Vagina (tissue), 2 donors: ENCODE measurements at places on chromosomes 6 and 20. TPM values are rescaled to one million over a fixed set of nuclear protein-coding genes. Genes with fewer than 3 reads are reported as not detected.
A peak's percentile ranks its signal among the peaks of the same experiment; 100 is the strongest.

DNA sequence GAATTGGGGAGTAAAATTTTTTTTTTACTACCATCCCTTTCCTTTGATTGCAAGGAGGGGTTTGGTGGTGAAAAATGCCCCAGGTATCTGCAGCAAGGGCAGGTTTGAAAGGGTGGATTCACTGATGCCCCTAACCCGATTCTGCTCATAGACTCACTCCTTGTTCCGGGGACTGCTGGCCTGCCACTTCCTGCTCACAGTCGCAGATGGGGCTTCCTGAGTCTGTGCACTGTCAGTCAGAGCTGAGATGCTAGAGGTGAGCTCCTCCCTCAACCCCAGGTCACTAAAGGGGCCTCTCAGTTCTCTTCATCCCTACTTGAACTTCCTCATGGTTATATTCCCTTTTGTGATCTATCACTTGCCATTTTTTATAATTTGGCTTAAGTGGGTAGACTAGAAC lies 357.9 kb downstream of the FARS2 start:
- DNase-seq, result no peak
- H3K36me3 ChIP-seq, result no peaks in the 10 kb centered on the region
- no peaks in the 10 kb centered on the region for H3K4me1 ChIP-seq
- no peak overlapping the region for H3K4me3 ChIP-seq

- H3K4me3 ChIP-seq, result peak overlapping the region; percentile 64
- H3K4me1 ChIP-seq, result peaks cover 24% of the 10 kb centered on the region
- H3K36me3 ChIP-seq, result no peaks in the 10 kb centered on the region
- no peak overlapping the region for H3K27ac ChIP-seq
- no peak for DNase-seq
Observed at GRCh38 chr20:3238616-3239025, 369 bp downstream of the SLC4A11 start.

- no peak for DNase-seq
- H3K4me1 ChIP-seq, result no peaks in the 10 kb centered on the region
- H3K27ac ChIP-seq, result no peak overlapping the region
- no peaks in the 10 kb centered on the region for H3K36me3 ChIP-seq
- H3K27me3 ChIP-seq, result no peaks in the 10 kb centered on the region
Observed at GRCh38 chr6:97214671-97215070, 68.3 kb downstream of the MMS22L start.

- H3K36me3 ChIP-seq, result peaks cover 13% of the 10 kb centered on the region
- H3K27me3 ChIP-seq, result no peaks in the 10 kb centered on the region
- H3K4me3 ChIP-seq, result no peak overlapping the region
- DNase-seq, result no peak
- H3K4me1 ChIP-seq, result peaks cover 86% of the 10 kb centered on the region
Observed at GRCh38 chr20:50142812-50143211, 10.7 kb downstream of the PEDS1 start.

- H3K27me3 ChIP-seq, result no peaks in the 10 kb centered on the region
- no peak overlapping the region for H3K27ac ChIP-seq
- no peak for DNase-seq
Observed at GRCh38 chr6:169274781-169275180, 21.1 kb upstream of the THBS2 start.

DNA sequence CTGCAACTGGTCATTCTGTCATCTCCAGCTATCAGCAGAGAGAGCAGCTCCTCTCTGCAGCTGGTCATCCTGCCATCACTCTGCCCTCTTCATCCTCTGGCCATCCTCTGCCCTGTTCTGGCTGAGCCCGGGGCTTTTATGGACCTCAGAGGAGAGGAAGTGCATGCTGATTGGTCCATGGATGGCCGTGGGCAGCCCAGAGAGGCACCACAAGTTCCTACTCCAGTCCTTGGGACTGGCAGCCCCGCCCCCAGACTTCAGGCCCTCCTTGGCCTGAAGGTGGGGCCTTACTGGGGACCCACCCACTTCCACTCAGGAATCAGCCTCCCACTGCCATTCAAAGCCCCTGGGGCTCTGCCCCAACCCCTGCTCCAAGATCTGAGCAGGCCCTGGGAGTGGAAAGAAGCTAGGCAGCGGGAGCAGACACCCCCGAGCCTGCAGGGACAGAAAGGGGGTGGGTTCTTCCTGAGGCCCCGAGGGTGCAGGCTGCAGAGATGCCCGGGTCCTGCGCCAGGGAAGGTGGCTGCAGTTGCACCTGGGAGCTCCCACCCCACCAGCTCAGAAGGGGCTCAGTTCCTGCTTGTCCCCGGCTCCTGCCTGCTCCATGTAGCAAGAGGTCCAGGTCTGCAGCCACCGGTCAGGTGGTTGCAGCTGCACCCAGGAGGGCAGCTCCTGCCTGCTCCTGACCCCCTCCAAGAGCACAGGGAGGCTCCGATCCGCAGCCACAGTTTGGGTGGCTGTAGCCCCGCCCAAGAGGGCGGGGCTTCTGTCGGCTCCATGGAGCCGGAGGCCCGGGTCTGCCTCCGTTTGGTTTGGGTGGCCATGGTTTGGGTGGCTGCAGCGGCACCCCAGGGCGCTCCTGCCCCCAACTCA lies 34.1 kb upstream of the HMGA1 start:
- no peaks in the 10 kb centered on the region for H3K4me1 ChIP-seq
- DNase-seq, result no peak
- no peak overlapping the region for H3K27ac ChIP-seq
- no peaks in the 10 kb centered on the region for H3K27me3 ChIP-seq

DNA sequence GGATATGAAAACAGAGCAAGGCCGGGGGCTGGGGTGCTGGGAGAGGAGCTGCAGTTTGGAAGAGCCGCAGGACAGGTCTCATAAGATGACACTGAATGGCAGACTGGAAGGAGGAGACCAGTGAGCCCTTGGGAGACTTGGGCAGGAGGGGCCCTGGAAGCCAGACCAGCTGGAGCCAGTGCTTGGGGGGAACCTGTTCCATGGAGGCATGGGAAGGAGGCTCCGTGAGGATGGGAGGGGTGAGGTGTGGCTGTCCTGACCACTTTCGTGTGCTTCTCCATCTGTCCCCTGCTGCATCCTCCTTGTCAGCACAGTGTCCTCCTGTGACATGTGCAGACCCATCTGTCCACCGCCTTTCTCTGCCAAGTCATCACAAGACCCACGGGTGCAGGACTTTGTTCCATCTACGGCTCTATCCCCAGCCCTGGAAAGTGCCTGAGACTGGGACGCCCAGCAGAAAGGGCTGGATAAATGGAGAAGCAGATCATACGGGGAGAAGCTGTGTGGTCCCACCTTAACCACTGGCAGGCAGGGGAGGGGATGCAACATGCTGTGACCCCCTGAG lies 84.8 kb upstream of the MPC1 start:
- no peaks in the 10 kb centered on the region for H3K27me3 ChIP-seq
- H3K36me3 ChIP-seq, result peaks cover 10% of the 10 kb centered on the region
- no peak overlapping the region for H3K27ac ChIP-seq
- peaks cover 26% of the 10 kb centered on the region for H3K4me1 ChIP-seq

DNA sequence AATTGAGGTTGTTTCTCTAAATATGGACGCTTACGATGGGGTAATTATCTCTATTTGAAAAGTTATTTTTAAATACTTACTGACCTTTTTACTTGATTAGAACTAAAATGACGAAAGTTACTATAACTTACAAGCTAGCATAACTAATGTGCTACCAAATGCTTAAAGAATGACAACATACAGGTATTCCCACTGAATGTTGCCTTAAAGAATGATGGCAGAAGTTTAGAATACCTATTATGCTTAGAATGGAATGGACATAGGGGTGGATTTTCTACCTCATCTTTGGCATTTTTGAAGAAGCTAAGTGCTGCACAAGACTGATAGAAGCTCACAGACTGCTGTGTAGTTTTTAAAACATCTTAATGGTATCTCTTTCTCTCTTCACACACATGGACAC lies 284.8 kb downstream of the THBS2 start:
- no peak overlapping the region for H3K27ac ChIP-seq
- H3K36me3 ChIP-seq, result no peaks in the 10 kb centered on the region
- no peak for DNase-seq
- H3K4me1 ChIP-seq, result peaks cover 5% of the 10 kb centered on the region
- H3K27me3 ChIP-seq, result no peaks in the 10 kb centered on the region
- no peak overlapping the region for H3K4me3 ChIP-seq

GRCh38 chr6:102038964-102039363 lies 645.5 kb downstream of the GRIK2 start:
- H3K27me3 ChIP-seq, result no peaks in the 10 kb centered on the region
- H3K4me3 ChIP-seq, result no peak overlapping the region
- H3K4me1 ChIP-seq, result no peaks in the 10 kb centered on the region
- no peak overlapping the region for H3K27ac ChIP-seq

DNA sequence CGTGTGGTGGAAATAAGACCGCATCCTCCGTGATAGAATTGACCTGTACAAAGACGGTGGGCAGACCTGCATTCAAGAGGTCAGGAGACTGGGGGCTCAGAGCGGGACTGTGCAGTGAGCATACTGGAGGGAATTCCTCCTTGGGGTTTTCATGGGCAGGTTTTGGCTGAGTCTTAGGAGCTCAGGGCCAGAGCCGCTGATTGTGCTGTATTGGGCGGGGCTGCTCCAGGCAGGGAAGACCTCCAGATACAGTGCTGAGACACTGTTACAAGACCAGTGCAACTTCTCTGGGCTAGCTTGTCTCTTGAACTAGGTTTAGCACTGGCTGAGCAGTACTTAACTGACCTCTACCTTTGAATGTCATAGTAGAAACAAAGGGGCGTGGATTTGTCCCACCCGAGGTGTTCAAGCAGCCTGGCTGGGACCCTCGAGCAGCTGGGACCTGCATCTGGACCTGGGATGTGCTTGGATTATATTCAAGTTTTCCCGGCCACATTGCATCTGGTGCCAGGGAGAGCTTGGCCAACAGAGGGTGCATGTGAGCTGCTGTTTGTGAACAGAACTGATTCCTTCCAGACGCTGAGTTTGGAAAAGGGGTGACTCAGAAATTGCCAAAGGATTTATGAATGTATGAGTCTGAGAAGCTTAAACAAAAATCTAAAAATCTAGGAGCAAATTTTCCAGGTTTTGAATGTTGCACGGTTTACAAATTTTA lies 33.4 kb upstream of the SLC22A1 start:
- no peak overlapping the region for H3K4me3 ChIP-seq
- H3K27ac ChIP-seq, result peak overlapping the region; percentile 62
- no peaks in the 10 kb centered on the region for H3K27me3 ChIP-seq
- H3K4me1 ChIP-seq, result peaks cover 5% of the 10 kb centered on the region
- no peaks in the 10 kb centered on the region for H3K36me3 ChIP-seq

GRCh38 chr6:84581494-84582259 lies 182.7 kb downstream of the TBX18 start:
- no peak overlapping the region for H3K27ac ChIP-seq
- no peaks in the 10 kb centered on the region for H3K36me3 ChIP-seq

DNA sequence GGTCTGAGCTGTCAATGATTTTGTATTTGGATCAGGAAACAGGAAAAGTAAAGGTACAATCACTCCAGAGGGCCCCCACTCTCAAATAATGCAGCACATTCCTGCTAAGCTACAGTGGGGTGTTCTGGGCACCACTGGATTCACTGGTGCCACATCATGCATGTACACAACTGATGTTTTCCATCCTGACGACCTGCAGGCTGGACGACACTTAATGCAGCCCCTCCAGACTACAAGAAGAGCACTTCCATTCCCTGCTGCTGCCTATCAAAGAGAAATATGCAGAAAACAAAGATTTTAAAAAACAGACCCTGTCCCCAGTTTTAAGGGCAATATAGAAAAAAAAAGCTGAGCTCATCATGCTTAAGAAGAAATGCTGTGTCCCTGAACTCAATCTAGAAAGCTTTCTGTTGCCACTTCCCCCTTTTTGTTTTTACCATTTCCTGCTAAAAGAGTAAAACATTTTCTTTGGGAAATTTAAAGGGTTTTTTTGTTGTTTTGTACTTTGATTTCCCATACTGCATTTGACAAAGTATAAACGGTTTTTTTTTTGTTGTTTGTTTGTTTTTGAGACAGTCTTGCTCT lies 35.5 kb downstream of the ABHD12 start:
- H3K27me3 ChIP-seq, result no peaks in the 10 kb centered on the region
- no peak for DNase-seq
- no peak overlapping the region for H3K4me3 ChIP-seq
- no peak overlapping the region for H3K27ac ChIP-seq
- H3K4me1 ChIP-seq, result peaks cover 21% of the 10 kb centered on the region

GRCh38 chr6:41733707-41734665 lies 1.4 kb downstream of the TFEB start:
- peak overlapping the region; percentile 84 for H3K4me3 ChIP-seq
- H3K27ac ChIP-seq, result peak overlapping the region; percentile 98
- peaks cover 49% of the 10 kb centered on the region for H3K4me1 ChIP-seq
- H3K27me3 ChIP-seq, result no peaks in the 10 kb centered on the region
- no peaks in the 10 kb centered on the region for H3K36me3 ChIP-seq

- peak overlapping the region; percentile 89 for H3K27ac ChIP-seq
- H3K4me1 ChIP-seq, result peaks cover 49% of the 10 kb centered on the region
- H3K36me3 ChIP-seq, result no peaks in the 10 kb centered on the region
- peak overlapping the region; percentile 88 for H3K4me3 ChIP-seq
- no peak for DNase-seq
Observed at GRCh38 chr20:25247518-25247955, 348 bp upstream of the PYGB start.

- no peaks in the 10 kb centered on the region for H3K27me3 ChIP-seq
- H3K36me3 ChIP-seq, result no peaks in the 10 kb centered on the region
- no peak overlapping the region for H3K27ac ChIP-seq
Observed at GRCh38 chr6:85435851-85436250, 14.0 kb upstream of the NT5E start.

DNA sequence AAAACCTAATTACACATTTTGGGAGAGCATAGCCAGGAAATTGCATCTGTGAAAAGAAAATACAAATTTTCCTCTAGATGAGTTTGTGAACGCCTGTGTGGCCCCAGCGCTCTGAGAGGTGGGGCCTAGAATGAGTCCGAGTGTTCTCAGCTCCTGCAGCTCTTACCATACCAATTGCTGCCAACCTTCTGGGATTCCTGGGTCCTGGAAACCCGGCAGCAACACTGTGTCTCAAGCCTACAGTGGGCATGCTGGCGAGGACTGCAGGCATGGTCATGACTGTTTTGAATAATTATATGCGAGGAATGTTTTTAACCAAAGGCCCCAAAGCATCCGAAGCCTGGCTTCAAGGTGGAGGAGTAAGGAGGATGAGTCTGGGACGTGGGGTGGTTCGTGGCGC lies 90.4 kb downstream of the SERAC1 start:
- no peak overlapping the region for H3K27ac ChIP-seq
- H3K4me3 ChIP-seq, result no peak overlapping the region
- no peaks in the 10 kb centered on the region for H3K4me1 ChIP-seq
- H3K27me3 ChIP-seq, result no peaks in the 10 kb centered on the region

DNA sequence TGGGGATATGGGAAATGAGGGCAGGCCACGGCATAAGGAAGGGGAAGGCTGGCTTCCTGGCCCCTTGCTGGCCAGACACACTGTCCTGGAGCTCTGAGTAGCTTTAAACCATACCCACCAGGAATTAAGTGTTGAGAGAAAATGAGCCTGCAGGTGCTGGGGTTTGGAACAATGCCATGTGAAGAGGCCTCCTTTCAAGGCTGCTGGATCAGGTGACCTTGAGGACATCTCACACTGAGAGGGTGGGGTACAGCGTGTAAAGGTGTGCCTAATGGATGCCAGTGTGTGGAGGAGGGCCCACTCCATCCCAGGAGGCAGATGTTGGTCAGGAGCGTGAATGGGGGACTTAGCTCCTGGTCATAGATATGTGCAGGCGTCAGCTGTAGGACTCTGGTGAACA lies 74.8 kb upstream of the MLN start:
- H3K4me1 ChIP-seq, result no peaks in the 10 kb centered on the region
- H3K27me3 ChIP-seq, result no peaks in the 10 kb centered on the region
- DNase-seq, result no peak
- no peaks in the 10 kb centered on the region for H3K36me3 ChIP-seq

Gene TMEM74B
- 4.2 TPM for total RNA-seq

Gene LY6G6C
- not detected for total RNA-seq

Gene COL12A1
- 130 TPM for total RNA-seq

Gene ASIP
- not detected for total RNA-seq

Gene WFDC5
- total RNA-seq, result 6.1 TPM

Gene PTCRA
- not detected for total RNA-seq
